ENCODE measurements at places on chromosomes 7 and 10.

- no peak for ATAC-seq
Measured at GRCh38 chr10:66180021-66180420, 745.8 kb upstream of the LRRTM3 start.

DNA sequence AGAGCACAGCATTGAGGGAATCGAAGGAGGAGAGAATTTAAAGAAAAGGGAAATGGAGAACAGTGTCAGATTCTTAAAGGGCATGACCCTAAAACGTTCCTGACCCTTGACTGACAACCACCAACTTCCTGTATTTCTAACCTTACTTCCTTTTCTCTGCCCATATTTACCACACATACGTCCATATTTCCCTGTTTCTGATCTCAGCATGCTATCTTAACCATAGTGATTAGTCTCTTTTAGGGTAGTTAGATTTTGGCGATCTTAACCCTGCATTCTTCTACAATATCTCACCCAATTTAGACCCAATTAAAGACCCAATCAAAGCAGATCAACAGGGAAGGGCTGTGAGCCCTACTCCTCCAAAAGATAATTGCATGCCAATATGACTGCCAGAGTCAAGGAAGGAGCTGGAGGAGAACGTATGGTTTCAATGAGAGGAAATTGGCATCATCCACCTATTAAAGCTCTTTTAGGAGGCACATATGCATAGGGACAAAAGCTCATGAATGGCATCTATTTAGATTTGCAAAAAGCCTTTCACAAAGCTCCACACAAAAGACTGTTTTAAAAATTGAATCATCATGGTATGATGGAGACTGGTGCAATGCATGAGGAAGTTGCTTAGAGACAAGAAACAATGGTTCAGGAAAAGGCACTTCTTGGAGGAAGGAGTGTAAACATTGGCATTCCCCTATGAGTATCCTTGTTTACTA is 49.0 kb upstream of the ARHGAP12 start:
- ATAC-seq = no peak

DNA sequence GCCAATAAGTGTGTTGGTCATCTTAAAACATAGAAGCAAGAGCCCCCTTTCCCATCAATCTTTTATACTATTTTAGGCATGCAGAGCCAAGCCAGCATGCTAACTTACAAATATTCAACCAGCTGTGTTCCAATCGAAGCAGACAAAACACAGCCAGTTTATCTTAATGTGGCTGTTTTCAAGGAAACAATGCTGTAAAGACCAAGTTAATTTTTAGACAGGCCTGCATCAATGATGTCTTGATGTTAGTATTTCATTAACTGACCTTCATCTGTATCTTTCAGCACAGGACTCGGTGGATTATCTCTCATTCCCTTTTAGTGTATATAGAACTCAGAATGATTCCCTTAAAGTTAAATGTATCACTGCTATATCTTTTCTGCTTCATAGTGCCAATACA is 262.0 kb upstream of the ZWINT start:
- no peak for ATAC-seq

- ATAC-seq = no peak
Measured at GRCh38 chr7:79376299-79377025, 77.0 kb downstream of the MAGI2 start.

- ATAC-seq = no peak
Measured at GRCh38 chr7:71112436-71112835, 19.5 kb upstream of the GALNT17 start.
